ENCODE measurements at places on chromosomes 11 and 22.
A peak's percentile ranks its signal among the peaks of the same experiment; 100 is the strongest.

GRCh38 chr11:1224111-1224490 is 1.2 kb downstream of the MUC5B start:
- no peak for DNase-seq
- H3K4me3 ChIP-seq: no peak overlapping the region
- no peaks in the 10 kb centered on the region for H3K27me3 ChIP-seq
- H3K36me3 ChIP-seq: no peaks in the 10 kb centered on the region

DNA sequence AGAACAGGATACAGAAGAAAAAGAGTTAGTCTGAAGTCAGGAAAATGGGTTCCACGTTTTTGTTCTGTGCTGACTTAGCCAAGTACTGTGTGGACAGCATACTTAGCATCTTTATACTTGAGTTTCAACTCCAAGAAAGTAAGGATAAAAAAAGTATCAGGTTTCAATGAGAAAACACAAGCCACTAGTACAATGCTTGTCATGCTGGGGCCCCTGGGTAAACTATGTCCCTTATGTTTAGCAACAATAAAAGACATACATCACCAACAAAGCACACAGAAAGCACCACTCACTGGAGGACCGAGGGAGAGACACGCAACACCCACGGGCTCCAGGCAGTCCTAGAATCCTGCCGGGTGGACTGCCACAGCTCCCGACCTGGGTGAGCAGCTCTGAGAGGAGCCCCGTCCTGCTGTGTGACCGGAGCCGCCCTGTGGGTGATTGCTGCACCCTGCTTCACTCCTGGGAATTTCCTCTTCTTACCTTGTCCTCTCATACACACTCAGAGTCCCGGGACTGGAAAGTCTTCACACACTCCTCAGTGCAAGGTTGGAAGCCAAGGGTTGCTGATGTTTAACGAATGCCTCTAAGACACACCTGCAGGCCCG is 890.5 kb downstream of the BRD1 start:
- no peaks in the 10 kb centered on the region for H3K36me3 ChIP-seq
- no peak overlapping the region for H3K27ac ChIP-seq
- H3K4me3 ChIP-seq: no peak overlapping the region
- H3K27me3 ChIP-seq: no peaks in the 10 kb centered on the region

DNA sequence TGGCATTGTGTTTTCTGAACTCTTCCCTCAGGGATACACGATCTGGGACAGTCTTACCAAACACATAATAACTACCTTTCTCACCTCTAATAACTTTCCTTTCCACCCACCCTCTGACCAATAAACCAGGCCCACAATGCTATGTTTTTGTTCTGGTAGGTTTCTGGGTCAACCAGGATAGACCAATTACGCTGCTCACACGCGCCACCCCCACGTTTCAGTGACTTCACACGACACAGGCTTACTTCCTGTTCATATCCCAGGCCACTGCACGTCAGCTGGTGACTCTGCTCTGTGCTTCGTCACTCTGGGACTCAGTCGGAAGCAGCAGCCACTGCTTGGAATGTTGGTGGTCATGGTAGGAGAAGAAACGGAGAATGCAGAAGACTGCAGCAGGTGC is 2.5 kb downstream of the KRTAP5-4 start:
- no peak overlapping the region for H3K27ac ChIP-seq
- DNase-seq: no peak

GRCh38 chr22:50506611-50507420 is 686 bp downstream of the LMF2 start:
- peaks cover 31% of the 10 kb centered on the region for H3K36me3 ChIP-seq
- no peaks in the 10 kb centered on the region for H3K27me3 ChIP-seq
- H3K4me3 ChIP-seq: peak overlapping the region; percentile 98
- no peak for DNase-seq
- H3K4me1 ChIP-seq: peaks cover 49% of the 10 kb centered on the region
- peak overlapping the region; percentile 90 for H3K27ac ChIP-seq

- no peak for DNase-seq
- no peak overlapping the region for H3K27ac ChIP-seq
- H3K27me3 ChIP-seq: no peaks in the 10 kb centered on the region
- peaks cover 11% of the 10 kb centered on the region for H3K4me1 ChIP-seq
- H3K36me3 ChIP-seq: no peaks in the 10 kb centered on the region
Measured at GRCh38 chr11:87281496-87281895, 243.8 kb downstream of the TMEM135 start.

DNA sequence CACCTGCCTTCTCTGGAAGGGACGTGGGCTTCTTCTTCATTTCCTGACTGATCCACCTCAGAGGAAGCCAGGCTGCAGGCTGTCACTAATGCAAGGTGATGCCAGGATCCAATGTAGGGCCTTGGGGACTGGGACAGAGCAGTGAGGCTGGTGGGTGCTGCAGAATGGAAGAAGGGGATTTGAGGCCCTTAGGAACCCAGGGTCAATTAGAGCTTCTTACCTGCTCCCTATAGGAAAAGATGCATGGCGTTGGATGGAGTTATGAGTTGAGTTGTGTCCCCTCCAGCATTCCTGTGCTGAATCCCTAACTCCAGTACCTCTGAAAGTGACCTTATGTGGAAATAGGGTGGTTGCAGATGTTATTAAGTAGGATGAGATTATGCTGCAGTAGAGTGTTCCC is 190.4 kb downstream of the MIAT start:
- H3K4me1 ChIP-seq: no peaks in the 10 kb centered on the region
- H3K27ac ChIP-seq: no peak overlapping the region
- H3K36me3 ChIP-seq: no peaks in the 10 kb centered on the region
- H3K27me3 ChIP-seq: no peaks in the 10 kb centered on the region

GRCh38 chr11:104394508-104394907 is 230.6 kb upstream of the PDGFD start:
- DNase-seq: no peak
- no peaks in the 10 kb centered on the region for H3K27me3 ChIP-seq
- H3K36me3 ChIP-seq: no peaks in the 10 kb centered on the region
- no peak overlapping the region for H3K27ac ChIP-seq
- H3K4me3 ChIP-seq: no peak overlapping the region

DNA sequence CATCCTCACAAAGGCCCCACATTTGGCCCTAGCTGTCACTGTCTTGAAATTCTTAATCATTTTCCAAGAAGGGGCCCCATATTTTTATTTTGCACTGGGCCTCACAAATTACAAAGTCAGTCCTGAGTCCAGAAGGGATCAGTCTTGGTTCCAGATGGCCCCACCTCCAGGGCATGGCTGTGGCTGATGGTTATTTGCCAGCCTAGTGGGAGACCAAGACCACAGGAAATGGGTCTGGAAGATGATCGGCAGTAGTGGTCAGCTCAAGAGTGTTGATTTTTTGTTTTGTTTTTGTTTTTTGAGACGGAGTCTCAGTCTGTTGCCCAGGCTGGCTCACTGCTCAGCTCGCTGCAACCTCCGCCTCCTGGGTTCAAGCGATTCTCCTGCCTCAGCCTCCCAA is 47.1 kb upstream of the EMID1 start:
- H3K27ac ChIP-seq: no peak overlapping the region
- DNase-seq: no peak

- no peak overlapping the region for H3K27ac ChIP-seq
- no peaks in the 10 kb centered on the region for H3K27me3 ChIP-seq
- peaks cover 5% of the 10 kb centered on the region for H3K4me1 ChIP-seq
- no peaks in the 10 kb centered on the region for H3K36me3 ChIP-seq
Measured at GRCh38 chr11:13073119-13073981, 64.2 kb downstream of the RASSF10 start.

GRCh38 chr11:61617515-61617914 is 36.6 kb upstream of the SYT7 start:
- H3K27me3 ChIP-seq: no peaks in the 10 kb centered on the region
- H3K36me3 ChIP-seq: no peaks in the 10 kb centered on the region
- H3K4me1 ChIP-seq: no peaks in the 10 kb centered on the region
- no peak overlapping the region for H3K4me3 ChIP-seq
- H3K27ac ChIP-seq: no peak overlapping the region

GRCh38 chr22:27686534-27686933 is 115.0 kb downstream of the MN1 start:
- no peak overlapping the region for H3K4me3 ChIP-seq
- no peaks in the 10 kb centered on the region for H3K27me3 ChIP-seq
- H3K27ac ChIP-seq: peak overlapping the region; percentile 66
- no peak for DNase-seq
- H3K4me1 ChIP-seq: no peaks in the 10 kb centered on the region
- H3K36me3 ChIP-seq: no peaks in the 10 kb centered on the region

- no peak for DNase-seq
- no peaks in the 10 kb centered on the region for H3K36me3 ChIP-seq
- no peaks in the 10 kb centered on the region for H3K4me1 ChIP-seq
- H3K27ac ChIP-seq: no peak overlapping the region
- no peak overlapping the region for H3K4me3 ChIP-seq
- no peaks in the 10 kb centered on the region for H3K27me3 ChIP-seq
Measured at GRCh38 chr11:29780756-29781155, 236.1 kb downstream of the KCNA4 start.

GRCh38 chr11:2512431-2513407 is 67.9 kb downstream of the KCNQ1 start:
- no peaks in the 10 kb centered on the region for H3K27me3 ChIP-seq
- DNase-seq: peak; percentile 80
- no peak overlapping the region for H3K27ac ChIP-seq
- H3K4me3 ChIP-seq: no peak overlapping the region
- no peaks in the 10 kb centered on the region for H3K4me1 ChIP-seq
- no peaks in the 10 kb centered on the region for H3K36me3 ChIP-seq

DNA sequence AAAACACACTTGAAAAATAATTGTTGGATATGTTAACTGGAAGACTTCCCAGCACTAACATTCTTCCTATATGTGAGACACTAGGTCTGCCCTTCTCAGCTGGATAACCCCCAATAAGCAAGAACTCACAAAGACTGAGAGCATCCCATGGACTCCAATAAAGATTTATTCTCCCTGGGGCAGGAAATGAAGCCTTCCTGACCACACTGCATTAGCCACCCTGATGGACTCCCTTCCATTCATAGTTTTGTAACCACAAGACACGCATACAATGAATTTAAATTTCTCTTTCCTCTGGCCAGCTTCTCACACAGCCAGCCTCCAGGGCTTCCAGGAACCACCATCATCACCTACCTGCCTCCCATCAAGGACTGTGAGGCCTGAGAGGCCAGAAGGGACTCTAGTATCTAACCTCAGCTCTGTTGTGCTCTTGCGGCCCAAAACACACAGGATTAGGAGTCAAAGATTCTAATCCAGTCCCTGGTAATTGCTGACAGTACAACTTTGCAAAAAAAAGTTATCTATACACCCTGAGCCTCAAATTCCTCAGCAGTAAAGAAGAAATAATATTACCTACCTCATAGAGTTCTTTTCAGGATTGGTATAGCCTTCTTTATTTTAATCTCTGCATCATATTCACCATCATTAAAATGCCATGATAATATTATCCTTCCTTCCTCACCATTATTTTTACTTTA is 45.6 kb upstream of the GDPD4 start:
- H3K4me3 ChIP-seq: no peak overlapping the region
- H3K36me3 ChIP-seq: no peaks in the 10 kb centered on the region
- H3K27me3 ChIP-seq: no peaks in the 10 kb centered on the region
- DNase-seq: no peak
- H3K4me1 ChIP-seq: peaks cover 10% of the 10 kb centered on the region

DNA sequence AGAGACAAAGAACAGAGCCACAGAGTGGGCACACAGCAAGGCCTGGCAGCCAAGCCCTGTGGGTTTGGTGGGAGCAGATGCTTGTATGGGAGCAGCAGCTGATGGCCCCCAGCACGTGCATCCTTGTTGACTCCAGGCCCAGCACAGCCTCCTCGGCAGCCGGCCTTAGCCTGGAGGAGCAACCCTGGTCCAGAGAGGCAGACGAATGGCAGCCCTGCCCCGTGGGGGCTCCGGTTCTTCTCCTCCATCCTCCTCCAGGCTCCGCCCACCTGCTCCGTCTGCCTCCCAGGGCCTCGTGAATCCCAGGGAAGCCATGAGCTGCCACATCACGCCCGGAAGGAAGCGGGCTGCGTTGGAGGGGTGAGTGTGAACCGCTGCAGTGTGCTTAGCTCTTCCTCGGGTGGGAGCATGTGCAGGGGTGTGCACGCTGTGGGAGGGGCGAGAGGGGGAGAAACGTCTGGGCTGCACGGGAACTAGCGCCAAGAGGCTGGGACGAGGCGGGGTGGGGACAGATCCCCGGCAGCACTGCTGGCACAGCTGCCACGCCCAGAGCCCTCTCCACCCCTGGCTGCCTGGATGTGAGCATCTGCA is 36.3 kb upstream of the JAM3 start:
- no peak overlapping the region for H3K4me3 ChIP-seq
- H3K27ac ChIP-seq: peak overlapping the region; percentile 98
- peaks cover 44% of the 10 kb centered on the region for H3K4me1 ChIP-seq
- H3K27me3 ChIP-seq: no peaks in the 10 kb centered on the region
- H3K36me3 ChIP-seq: no peaks in the 10 kb centered on the region
- no peak for DNase-seq

GRCh38 chr11:78651923-78652842 is 77.5 kb upstream of the NARS2 start:
- H3K4me3 ChIP-seq: no peak overlapping the region
- H3K36me3 ChIP-seq: no peaks in the 10 kb centered on the region
- H3K27ac ChIP-seq: no peak overlapping the region
- H3K4me1 ChIP-seq: no peaks in the 10 kb centered on the region
- H3K27me3 ChIP-seq: no peaks in the 10 kb centered on the region

DNA sequence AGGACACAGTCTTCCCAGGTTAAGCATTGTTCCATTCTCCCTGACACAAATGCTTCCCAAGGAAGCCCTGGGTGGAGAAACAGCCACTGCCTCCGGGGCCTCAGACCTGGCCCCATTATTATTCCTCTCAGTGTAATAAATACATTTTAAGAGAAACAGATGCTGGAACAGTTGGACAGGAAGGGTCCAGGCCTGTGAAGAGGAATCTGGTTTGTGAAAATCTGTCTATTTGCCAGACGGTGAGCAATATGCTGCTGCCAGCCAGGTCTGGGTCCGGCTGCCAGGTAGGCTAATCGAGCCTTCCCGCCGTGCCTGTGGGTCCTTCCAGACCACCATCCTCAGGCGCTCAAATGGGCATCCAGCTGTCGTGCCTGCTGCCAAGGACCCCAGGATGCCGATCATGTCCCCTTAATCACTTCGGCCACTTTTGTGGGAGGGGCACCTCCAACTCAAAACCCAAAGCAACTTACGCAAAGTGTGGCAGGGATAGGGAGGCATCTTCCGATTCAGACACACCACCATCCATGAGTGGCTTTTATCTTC is 528.4 kb downstream of the MIAT start:
- no peaks in the 10 kb centered on the region for H3K4me1 ChIP-seq
- no peak for DNase-seq
- no peaks in the 10 kb centered on the region for H3K27me3 ChIP-seq
- H3K36me3 ChIP-seq: no peaks in the 10 kb centered on the region

GRCh38 chr11:46489656-46490560 is 98.3 kb upstream of the CHRM4 start:
- DNase-seq: no peak
- no peak overlapping the region for H3K4me3 ChIP-seq
- H3K27ac ChIP-seq: no peak overlapping the region
- H3K36me3 ChIP-seq: no peaks in the 10 kb centered on the region
- no peaks in the 10 kb centered on the region for H3K27me3 ChIP-seq

Measured in vagina (tissue), 2 donors.